ENCODE measurements at places on chromosomes 7 and 10.

DNA sequence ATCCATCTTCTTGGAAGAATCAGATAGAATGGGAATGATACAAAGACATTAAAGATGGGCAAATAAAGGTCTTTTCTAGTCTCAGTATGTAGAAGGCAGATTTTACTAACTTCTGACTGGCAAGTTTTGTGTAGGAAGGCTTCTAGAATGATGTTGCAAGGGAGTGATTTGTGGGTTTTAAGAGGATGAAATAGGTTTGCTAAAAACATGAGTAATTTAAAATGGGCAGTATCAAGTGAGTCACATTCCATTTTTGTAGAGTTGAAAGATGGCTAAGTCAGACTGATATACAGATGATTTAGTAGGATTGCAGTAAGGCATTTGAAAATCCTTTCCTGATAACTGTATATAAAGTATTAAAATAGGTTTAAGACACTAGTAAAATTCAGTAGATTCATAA lies 777.4 kb downstream of the SORCS1 start:
- DNase-seq = no peak

GRCh38 chr10:50585921-50586739 lies 37.6 kb downstream of the SGMS1 start:
- no peak for DNase-seq

- DNase-seq = no peak
These were observed 21.7 kb upstream of the MACC1 start for GRCh38 chr7:20238754-20239324.

GRCh38 chr7:134510646-134511045 lies 16.7 kb upstream of the AKR1B10 start:
- DNase-seq = no peak

DNA sequence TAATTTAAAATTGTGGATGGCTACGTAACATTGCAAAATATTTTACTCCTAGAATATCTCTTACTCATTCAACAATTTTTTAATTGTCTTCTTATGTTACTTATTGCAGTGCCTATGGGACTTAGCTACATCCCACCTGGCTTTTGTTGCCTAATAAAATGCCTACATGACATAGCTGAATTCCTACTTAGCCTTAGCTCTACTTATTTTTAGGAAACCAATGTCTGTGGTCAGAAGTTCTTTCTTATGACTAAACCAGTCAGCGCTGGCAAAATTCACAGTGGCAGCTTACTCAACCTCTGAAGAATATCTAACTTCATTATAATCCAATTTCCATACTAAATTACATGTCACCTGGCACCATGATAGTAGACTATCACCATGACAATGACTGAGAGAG lies 1612.4 kb upstream of the LRRTM3 start:
- no peak for DNase-seq

DNA sequence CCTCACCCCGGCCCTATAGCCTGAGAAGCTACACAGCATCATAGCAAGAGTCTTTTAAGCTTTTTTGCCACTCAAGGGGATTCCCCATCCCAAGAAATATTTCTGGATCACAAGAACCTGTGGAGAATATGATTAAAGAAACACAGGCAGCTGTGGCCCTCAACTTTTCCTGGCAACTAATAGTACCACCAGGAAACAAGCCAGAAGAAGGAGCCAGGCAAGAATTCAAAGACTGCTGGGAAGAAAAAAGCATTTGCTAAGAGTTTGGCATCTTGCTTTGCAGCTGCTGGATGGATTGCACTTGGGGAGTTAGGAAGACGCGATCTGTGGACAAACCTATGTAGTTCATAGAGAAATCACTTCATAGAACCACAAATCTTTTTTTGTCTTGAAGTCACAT lies 437.8 kb downstream of the PLXDC2 start:
- no peak for DNase-seq

- DNase-seq = no peak
These were observed 36.5 kb upstream of the AP5Z1 start for GRCh38 chr7:4738711-4739527.

DNA sequence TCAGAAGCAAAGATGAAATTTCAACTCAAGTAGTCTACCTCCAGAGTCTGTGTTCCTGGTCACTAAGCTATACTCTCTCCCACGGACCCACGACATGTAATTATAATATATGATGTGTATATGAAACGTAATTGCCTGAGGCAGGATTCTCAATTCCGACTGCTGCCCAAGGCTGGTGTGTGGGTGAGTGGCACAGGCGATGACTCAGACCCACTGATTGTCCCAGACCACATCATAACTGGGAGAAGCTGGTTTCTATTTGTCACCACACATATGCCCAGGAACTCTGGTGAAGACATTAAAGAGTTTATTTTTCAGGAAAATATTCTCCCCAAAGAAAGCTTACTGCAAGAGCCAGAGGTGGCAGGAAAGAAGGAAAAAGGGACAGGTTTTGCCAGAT lies 219.3 kb downstream of the JAZF1 start:
- no peak for DNase-seq

- DNase-seq = no peak
These were observed 223.8 kb downstream of the USP6NL start for GRCh38 chr10:11387551-11388222.

DNA sequence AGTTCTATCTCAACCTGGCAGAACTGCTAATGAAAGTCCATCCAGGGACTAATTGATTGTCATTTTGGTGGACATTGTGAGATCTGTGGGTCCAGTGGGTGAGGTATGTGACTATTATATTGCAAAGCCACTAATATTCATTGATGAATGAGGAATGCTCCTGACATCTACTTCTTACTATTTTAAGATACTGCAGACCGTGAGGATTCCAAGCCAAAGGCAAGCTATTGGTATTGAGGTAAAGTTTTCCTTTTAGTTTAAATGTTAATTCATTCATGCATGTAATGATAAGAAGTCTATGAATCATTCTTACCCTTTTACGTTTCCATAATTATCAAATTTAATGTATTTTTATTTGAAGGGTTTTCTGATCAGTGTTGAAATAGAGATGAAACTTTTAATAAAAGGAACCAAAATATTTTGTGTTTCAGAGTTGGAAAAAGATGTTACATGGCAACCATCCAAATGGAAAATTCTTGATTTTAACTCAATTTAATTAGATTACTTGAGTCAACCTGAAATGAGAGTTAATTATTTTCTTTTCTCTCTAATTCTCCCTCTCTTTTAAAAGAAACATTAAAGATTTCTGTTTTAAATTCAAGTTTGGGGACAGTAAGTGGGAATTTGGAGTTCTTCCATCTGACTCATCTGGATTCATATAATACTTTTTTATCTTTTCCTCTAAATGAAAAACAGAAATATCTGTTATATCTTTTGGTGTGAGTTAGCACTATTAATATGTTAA lies 39.6 kb downstream of the NUP205 start:
- DNase-seq = no peak

DNA sequence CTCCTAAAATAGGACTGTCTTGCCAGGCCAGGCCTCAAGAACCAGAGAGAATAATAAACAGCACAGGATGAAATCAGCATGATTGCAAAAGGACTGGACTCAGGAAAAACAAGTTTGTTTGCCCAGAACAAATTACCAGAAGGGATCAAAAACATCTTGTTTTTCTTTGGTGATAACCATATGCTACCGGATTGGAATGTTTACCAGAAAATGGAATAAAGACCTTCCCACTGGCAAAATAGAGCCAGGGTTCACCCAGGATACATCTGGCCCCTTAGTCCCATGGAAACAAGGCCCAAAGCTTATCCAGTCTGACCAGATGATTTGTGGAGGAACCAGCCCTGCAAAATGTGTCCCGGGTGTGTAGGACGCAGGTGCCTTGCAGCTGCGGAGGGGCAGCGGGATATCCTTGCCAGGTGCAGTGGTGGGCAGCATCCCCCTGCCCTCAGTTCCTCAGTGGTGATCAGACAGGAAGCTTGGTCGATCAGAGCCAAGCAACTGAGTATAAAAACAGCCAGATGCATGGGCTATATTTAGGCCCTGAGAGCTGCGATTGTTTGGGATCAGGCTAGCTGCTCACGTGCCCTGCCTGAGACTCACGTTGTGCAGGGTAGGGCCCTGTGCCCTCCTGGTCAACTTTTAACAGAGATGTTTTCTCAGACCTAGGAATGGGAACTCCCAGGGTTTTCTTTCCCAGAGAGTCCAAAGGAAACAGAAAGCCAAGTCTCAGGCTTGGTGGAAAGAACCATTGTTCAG lies 4.6 kb upstream of the ZNF22 start:
- DNase-seq = peak; percentile 89

- no peak for DNase-seq
These were observed 27.3 kb upstream of the PFKP start for GRCh38 chr10:3040069-3040468.

GRCh38 chr10:42638055-42638820 lies at the start of gene ZNF33B:
Gene ZNF33B (minus strand): TSS chr10:42638570. CDS start chr10:42636928, 1,642 bp downstream.
- peak; percentile 68 for DNase-seq

DNA sequence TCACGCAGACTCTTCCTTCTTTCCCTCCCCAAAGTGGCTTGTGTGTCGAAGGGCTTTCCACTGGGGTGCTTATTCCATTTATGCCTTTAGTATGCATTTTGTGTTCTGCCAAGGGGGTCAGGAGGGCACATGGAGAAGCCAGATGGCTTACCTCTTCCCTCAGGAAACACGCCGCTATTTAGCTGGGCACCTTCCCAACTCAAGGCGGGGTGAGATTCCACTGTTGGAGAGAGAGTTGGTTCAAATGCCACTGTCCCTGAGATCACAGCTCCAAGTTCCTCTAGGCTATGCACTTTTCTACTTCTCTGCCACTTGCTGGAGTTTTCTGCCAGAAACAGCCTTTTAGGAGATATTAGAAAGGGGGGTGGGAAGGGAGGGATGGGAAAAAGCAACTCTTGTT lies 1091.8 kb downstream of the LRMDA start:
- no peak for DNase-seq

DNA sequence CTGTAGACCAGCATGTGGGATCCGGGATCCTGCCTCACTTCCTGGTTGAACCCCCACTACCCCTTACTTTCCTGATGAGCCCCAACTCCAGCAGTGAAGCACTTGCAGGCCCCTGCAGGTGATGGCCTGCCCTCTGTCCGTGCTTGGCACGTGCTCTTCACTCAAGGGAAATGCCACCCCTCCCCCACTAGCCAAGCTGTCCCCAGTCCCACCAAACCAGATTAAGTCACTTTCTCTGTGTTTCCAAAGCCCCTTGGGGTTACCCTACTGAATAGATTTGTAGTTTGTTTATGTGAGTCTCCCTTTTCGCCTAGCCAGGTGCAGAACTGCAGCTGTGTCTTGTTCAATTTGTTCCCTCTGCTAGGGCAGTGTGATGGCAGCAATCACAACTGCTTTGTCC lies 121.7 kb downstream of the WDFY4 start:
- no peak for DNase-seq
